ENCODE measurements at places on chromosomes 5 and 9. TPM values are rescaled to one million over a fixed set of nuclear protein-coding genes. Genes with fewer than 3 reads are reported as not detected.

Gene TLX3
- total RNA-seq = not detected

Gene APBA1
- 0.16 TPM for total RNA-seq

Gene C5orf58
- total RNA-seq = not detected

Gene PFN3
- total RNA-seq = not detected

Gene LTC4S
- total RNA-seq = 0.39 TPM

Gene F2RL2
- not detected for total RNA-seq

Gene RFESD
- 9.2 TPM for total RNA-seq

- H3K4me1 ChIP-seq = no peaks in the 10 kb centered on the region
- H3K36me3 ChIP-seq = no peaks in the 10 kb centered on the region
- H3K4me3 ChIP-seq = no peak overlapping the region
- H3K27me3 ChIP-seq = no peaks in the 10 kb centered on the region
- H3K27ac ChIP-seq = no peak overlapping the region
- no peak for DNase-seq
These were observed 103.1 kb upstream of the MYO10 start for GRCh38 chr5:17039170-17039569.

- H3K27ac ChIP-seq = no peak overlapping the region
- no peak overlapping the region for H3K4me3 ChIP-seq
- H3K4me1 ChIP-seq = no peaks in the 10 kb centered on the region
- peaks cover 13% of the 10 kb centered on the region for H3K36me3 ChIP-seq
These were observed 13.4 kb upstream of the EXOC3 start for GRCh38 chr5:429453-430188.

GRCh38 chr5:149408252-149409099 is 29.4 kb upstream of the IL17B start:
- H3K36me3 ChIP-seq = no peaks in the 10 kb centered on the region
- no peaks in the 10 kb centered on the region for H3K4me1 ChIP-seq
- H3K4me3 ChIP-seq = no peak overlapping the region

- peaks cover 16% of the 10 kb centered on the region for H3K27me3 ChIP-seq
- no peak overlapping the region for H3K27ac ChIP-seq
- no peak overlapping the region for H3K4me3 ChIP-seq
These were observed 5.1 kb downstream of the SEMA5A start for GRCh38 chr5:9540791-9541190.

- H3K36me3 ChIP-seq = no peaks in the 10 kb centered on the region
- no peaks in the 10 kb centered on the region for H3K27me3 ChIP-seq
- no peaks in the 10 kb centered on the region for H3K4me1 ChIP-seq
- no peak overlapping the region for H3K27ac ChIP-seq
These were observed 90.2 kb upstream of the LHFPL2 start for GRCh38 chr5:78738693-78739300.

- no peaks in the 10 kb centered on the region for H3K4me1 ChIP-seq
- DNase-seq = no peak
- no peak overlapping the region for H3K4me3 ChIP-seq
- H3K27me3 ChIP-seq = peaks cover 8% of the 10 kb centered on the region
- H3K27ac ChIP-seq = no peak overlapping the region
These were observed 39.3 kb upstream of the DAB2 start for GRCh38 chr5:39464088-39464487.

DNA sequence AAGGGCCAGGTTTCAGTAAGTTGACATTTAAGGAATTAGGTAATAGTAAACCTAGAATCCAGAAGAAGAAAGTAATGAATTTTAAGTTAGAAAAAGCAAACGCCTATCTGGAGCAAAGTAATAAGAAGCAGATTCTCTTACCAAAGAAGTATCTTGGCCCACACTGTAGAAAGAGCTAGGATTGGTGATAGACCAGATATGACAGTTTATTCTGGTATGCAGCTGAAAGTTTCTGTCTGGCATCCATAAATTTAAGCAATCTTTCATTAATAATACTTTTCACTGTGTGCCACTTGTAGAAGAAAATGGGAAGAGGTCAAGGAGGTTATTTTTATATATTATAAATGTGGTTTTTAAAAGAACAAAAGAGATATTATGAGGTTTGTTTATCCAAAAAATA is 3.0 kb downstream of the RECK start:
- no peak for DNase-seq
- H3K27me3 ChIP-seq = no peaks in the 10 kb centered on the region
- H3K36me3 ChIP-seq = no peaks in the 10 kb centered on the region
- H3K27ac ChIP-seq = no peak overlapping the region

GRCh38 chr5:171945476-171945875 is 61.0 kb downstream of the FBXW11 start:
- peaks cover 4% of the 10 kb centered on the region for H3K36me3 ChIP-seq
- DNase-seq = no peak
- H3K27ac ChIP-seq = no peak overlapping the region
- peaks cover 47% of the 10 kb centered on the region for H3K4me1 ChIP-seq

- no peak overlapping the region for H3K27ac ChIP-seq
- peaks cover 7% of the 10 kb centered on the region for H3K4me1 ChIP-seq
- H3K36me3 ChIP-seq = no peaks in the 10 kb centered on the region
- DNase-seq = no peak
- H3K4me3 ChIP-seq = no peak overlapping the region
- H3K27me3 ChIP-seq = peaks cover 44% of the 10 kb centered on the region
These were observed 130.5 kb upstream of the HAND1 start for GRCh38 chr5:154608531-154609011.

DNA sequence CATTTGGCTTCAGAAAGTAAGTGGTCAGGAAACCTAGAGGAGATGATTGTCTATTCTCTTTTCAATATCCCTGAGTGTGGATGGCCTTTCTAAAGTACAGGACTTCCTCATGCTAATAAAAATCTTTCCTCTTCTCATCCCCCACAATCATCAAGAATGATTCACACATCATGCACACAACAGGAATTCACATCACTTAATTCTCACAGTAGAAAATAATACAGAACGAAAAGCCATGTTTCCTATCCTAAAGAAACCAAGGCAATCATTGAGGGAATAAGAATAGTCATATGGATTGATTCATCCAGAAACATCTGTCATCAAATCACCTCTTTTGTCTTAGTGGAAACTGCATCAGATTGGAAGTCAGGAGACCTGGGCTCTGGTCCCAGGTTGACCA is 203.1 kb upstream of the PIK3R1 start:
- no peak overlapping the region for H3K27ac ChIP-seq
- H3K4me3 ChIP-seq = no peak overlapping the region
- no peaks in the 10 kb centered on the region for H3K36me3 ChIP-seq
- no peak for DNase-seq

GRCh38 chr9:108759399-108759798 is 96.4 kb downstream of the ACTL7B start:
- no peak for DNase-seq
- H3K36me3 ChIP-seq = no peaks in the 10 kb centered on the region
- no peak overlapping the region for H3K27ac ChIP-seq
- no peaks in the 10 kb centered on the region for H3K4me1 ChIP-seq
- no peak overlapping the region for H3K4me3 ChIP-seq
- H3K27me3 ChIP-seq = no peaks in the 10 kb centered on the region

GRCh38 chr5:54524082-54524481 is 6.5 kb downstream of the SNX18 start:
- no peak for DNase-seq
- H3K27ac ChIP-seq = no peak overlapping the region
- peaks cover 51% of the 10 kb centered on the region for H3K4me1 ChIP-seq
- no peak overlapping the region for H3K4me3 ChIP-seq

GRCh38 chr5:93163010-93163663 is 417.9 kb downstream of the NR2F1-AS1 start:
- no peaks in the 10 kb centered on the region for H3K27me3 ChIP-seq
- H3K36me3 ChIP-seq = no peaks in the 10 kb centered on the region
- no peak overlapping the region for H3K27ac ChIP-seq

GRCh38 chr5:152676196-152676595 is 271.1 kb upstream of the NMUR2 start:
- H3K27me3 ChIP-seq = peaks cover 2% of the 10 kb centered on the region
- H3K4me1 ChIP-seq = no peaks in the 10 kb centered on the region
- no peak overlapping the region for H3K4me3 ChIP-seq
- no peak for DNase-seq

- H3K27ac ChIP-seq = no peak overlapping the region
- DNase-seq = no peak
- H3K4me3 ChIP-seq = no peak overlapping the region
These were observed 349.1 kb upstream of the DAP start for GRCh38 chr5:11110128-11110527.

- no peak overlapping the region for H3K27ac ChIP-seq
- H3K4me3 ChIP-seq = no peak overlapping the region
- H3K36me3 ChIP-seq = no peaks in the 10 kb centered on the region
- no peak for DNase-seq
- no peaks in the 10 kb centered on the region for H3K27me3 ChIP-seq
- H3K4me1 ChIP-seq = no peaks in the 10 kb centered on the region
These were observed 32.1 kb downstream of the TNC start for GRCh38 chr9:115085773-115086377.

GRCh38 chr5:42887097-42887496 is 75.4 kb upstream of the SELENOP start:
- no peak for DNase-seq
- peaks cover 5% of the 10 kb centered on the region for H3K27me3 ChIP-seq
- H3K4me3 ChIP-seq = no peak overlapping the region
- H3K27ac ChIP-seq = no peak overlapping the region

GRCh38 chr5:26945901-26946300 is 92.5 kb downstream of the CDH9 start:
- H3K36me3 ChIP-seq = no peaks in the 10 kb centered on the region
- H3K27me3 ChIP-seq = no peaks in the 10 kb centered on the region
- no peaks in the 10 kb centered on the region for H3K4me1 ChIP-seq
- no peak overlapping the region for H3K27ac ChIP-seq

GRCh38 chr5:59587489-59588337 is 305.8 kb downstream of the PDE4D start:
- H3K36me3 ChIP-seq = no peaks in the 10 kb centered on the region
- H3K27me3 ChIP-seq = peaks cover 21% of the 10 kb centered on the region
- H3K4me1 ChIP-seq = peaks cover 9% of the 10 kb centered on the region
- no peak overlapping the region for H3K4me3 ChIP-seq
- no peak overlapping the region for H3K27ac ChIP-seq

DNA sequence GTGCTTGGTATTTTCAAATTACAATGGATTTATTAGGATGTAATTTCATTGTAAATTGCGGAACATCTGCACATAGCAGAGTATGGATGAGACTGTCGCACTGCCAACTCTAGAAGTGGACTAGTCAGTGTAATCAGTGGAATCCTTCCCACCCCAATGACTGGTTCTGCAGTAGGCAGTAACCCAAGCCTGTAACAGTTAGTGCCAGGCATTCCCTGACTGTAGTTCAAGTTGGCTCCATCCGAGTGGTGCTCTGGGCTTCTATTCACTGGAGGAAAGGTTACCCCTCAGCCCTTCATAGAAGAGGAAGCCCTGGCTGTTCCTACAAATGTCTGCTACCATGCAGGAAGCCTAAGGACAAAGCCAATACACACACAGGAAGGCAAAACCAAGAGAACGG is 23.2 kb downstream of the AK3 start:
- no peaks in the 10 kb centered on the region for H3K27me3 ChIP-seq
- H3K4me1 ChIP-seq = no peaks in the 10 kb centered on the region
- no peak for DNase-seq
- H3K27ac ChIP-seq = no peak overlapping the region
- peaks cover 35% of the 10 kb centered on the region for H3K36me3 ChIP-seq

DNA sequence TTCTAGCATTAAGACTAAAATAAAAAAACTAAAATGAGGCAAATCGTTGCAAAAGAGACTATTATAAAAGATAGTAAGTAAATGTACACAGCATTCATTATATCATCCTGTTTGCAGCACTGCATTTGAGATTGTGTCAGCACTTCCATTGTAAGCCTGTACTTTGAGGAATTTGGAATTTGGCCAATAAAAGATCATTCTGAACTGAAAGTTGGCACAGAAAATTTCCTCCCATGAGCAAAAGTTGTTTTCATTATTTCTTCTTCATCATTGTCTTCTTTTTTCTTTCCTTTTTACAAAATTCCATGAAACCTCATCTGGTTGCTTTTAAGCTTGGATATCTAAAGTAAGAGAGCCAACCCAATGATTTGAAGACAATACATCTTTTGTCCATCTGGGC is 199.3 kb upstream of the ADAMTSL1 start:
- H3K36me3 ChIP-seq = no peaks in the 10 kb centered on the region
- no peaks in the 10 kb centered on the region for H3K4me1 ChIP-seq
- H3K4me3 ChIP-seq = no peak overlapping the region
- peaks cover 6% of the 10 kb centered on the region for H3K27me3 ChIP-seq
- no peak for DNase-seq

All from activated CD4-positive, alpha-beta T cell treated with anti-CD3 and anti-CD28 coated beads for 36 hours (primary cell).